Kidney epithelial cell (primary cell): ENCODE measurements at places on chromosomes 12 and 14. TPM values are rescaled to one million over a fixed set of nuclear protein-coding genes. Genes with fewer than 3 reads are reported as not detected.

The SRSF9 gene
- 76.3 and 94.7 TPM in 2 replicates for total RNA-seq

The KRT73 gene
- total RNA-seq, result not detected in 2 replicates

The CLMN gene
- total RNA-seq, result 9.5 and 9.8 TPM in 2 replicates

The SSPN gene
- 1.7 and 7.1 TPM in 2 replicates for total RNA-seq

The GRIP1 gene
- 4.2 and 7.1 TPM in 2 replicates for total RNA-seq

The SLC5A8 gene
- not detected in 2 replicates for total RNA-seq

The SETD3 gene
- 47.2 and 54.7 TPM in 2 replicates for total RNA-seq

The KCNA1 gene
- total RNA-seq, result under 0.01 TPM in 1 of 2 replicates, not detected in the other

The ZFHX2 gene
- total RNA-seq, result 2.3 and 2.6 TPM in 2 replicates

The GDF3 gene
- not detected in 2 replicates for total RNA-seq

The MYF5 gene
- total RNA-seq, result not detected in 2 replicates

The DCAF5 gene
- 23.6 and 25.9 TPM in 2 replicates for total RNA-seq

The C14orf39 gene
- total RNA-seq, result 0.58 TPM in 1 of 2 replicates, not detected in the other

The TBC1D30 gene
- 3.7 and 4.6 TPM in 2 replicates for total RNA-seq

The CD163 gene
- 0.25 and 3.1 TPM in 2 replicates for total RNA-seq

The CIDEB gene
- total RNA-seq, result 1.1 and 3.8 TPM in 2 replicates

The SPIC gene
- total RNA-seq, result not detected in 2 replicates

The PTPRQ gene
- under 0.01 TPM in 2 replicates for total RNA-seq

The PAPLN gene
- 23.3 and 31.9 TPM in 2 replicates for total RNA-seq

The COCH gene
- 16.4 and 18.8 TPM in 2 replicates for total RNA-seq

The GPD1 gene
- total RNA-seq, result 0.04 and 0.14 TPM in 2 replicates

The REM2 gene
- total RNA-seq, result 0.48 and 1.2 TPM in 2 replicates

The RNFT2 gene
- total RNA-seq, result 8.4 and 16.3 TPM in 2 replicates

The SERPINA10 gene
- total RNA-seq, result not detected in 2 replicates

The CCDC196 gene
- total RNA-seq, result not detected in 2 replicates

The LMNTD1 gene
- total RNA-seq, result 0.08 TPM in 1 of 2 replicates, not detected in the other

The CIPC gene
- 13.6 and 15.9 TPM in 2 replicates for total RNA-seq

The DTX1 gene
- total RNA-seq, result 0.89 and 1.8 TPM in 2 replicates

The THTPA gene
- total RNA-seq, result 5.7 and 8.5 TPM in 2 replicates

The B4GALNT3 gene
- 5.1 and 6.8 TPM in 2 replicates for total RNA-seq

The CCDC63 gene
- total RNA-seq, result not detected in 2 replicates

The MUCL1 gene
- not detected in 2 replicates for total RNA-seq

The MIP gene
- not detected in 2 replicates for total RNA-seq

The IQSEC3 gene
- total RNA-seq, result 1.0 and 4.0 TPM in 2 replicates

The CLEC9A gene
- total RNA-seq, result not detected in 2 replicates

The GPR132 gene
- 1.7 and 1.9 TPM in 2 replicates for total RNA-seq

The FAM90A1 gene
- total RNA-seq, result 0.63 and 1.1 TPM in 2 replicates

The YLPM1 gene
- total RNA-seq, result 33.5 and 34.7 TPM in 2 replicates

The A2M gene
- total RNA-seq, result 1.6 and 5.1 TPM in 2 replicates

The TAC3 gene
- total RNA-seq, result not detected in 2 replicates

The CAPS2 gene
- total RNA-seq, result 0.89 and 1.5 TPM in 2 replicates
